ENCODE measurements at places on chromosomes 6 and 20.

DNA sequence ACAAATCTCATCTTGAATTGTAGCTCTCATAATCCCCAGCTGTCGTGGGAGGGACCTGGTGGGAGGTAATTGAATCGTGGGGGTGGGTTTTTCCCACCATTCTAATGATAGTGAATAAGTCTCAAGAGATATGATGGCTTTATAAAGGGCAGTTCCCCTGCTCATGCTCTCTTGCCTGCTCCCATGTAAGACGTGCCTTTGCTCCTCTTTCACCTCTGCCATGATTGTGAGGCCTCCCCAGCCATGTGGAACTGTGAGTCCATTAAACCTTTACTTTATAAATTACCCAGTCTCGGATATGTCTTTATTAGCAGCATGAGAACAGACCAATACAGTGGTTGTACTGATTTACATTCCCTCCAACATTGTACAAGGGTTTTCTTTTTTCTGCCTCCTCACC, 69.7 kb downstream of the SUN5 start:
- no peak overlapping the region for H3K4me3 ChIP-seq
- no peaks in the 10 kb centered on the region for H3K4me1 ChIP-seq
- no peaks in the 10 kb centered on the region for H3K36me3 ChIP-seq
- H3K27me3 ChIP-seq = no peaks in the 10 kb centered on the region

- peak overlapping the region; percentile 24 for H3K27ac ChIP-seq
- peaks cover 25% of the 10 kb centered on the region for H3K4me1 ChIP-seq
- H3K36me3 ChIP-seq = no peaks in the 10 kb centered on the region
- no peak overlapping the region for H3K4me3 ChIP-seq
- no peaks in the 10 kb centered on the region for H3K27me3 ChIP-seq
Measured at GRCh38 chr6:112503091-112503596, 156.0 kb downstream of the RFPL4B start.

DNA sequence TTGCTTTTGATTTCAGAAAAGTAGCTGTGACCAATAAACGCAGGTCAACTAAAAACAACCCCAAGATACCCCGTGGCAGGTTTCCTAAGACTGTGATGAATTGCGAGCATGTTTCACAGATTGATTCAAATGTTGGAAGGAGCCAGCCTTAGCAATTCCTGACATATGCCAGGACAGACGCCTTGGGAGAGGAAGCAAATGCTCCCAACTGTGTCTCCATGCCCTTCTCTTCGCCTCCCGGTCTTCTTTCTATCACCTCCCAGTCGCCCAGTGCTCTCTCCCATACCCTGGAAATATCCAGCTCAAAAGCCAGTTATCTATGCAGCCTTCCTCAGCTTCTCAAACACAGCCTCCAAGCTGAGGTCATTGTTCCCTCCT, 32.0 kb downstream of the KIAA0319 start:
- no peak overlapping the region for H3K4me3 ChIP-seq
- peak overlapping the region; percentile 85 for H3K27ac ChIP-seq
- H3K36me3 ChIP-seq = no peaks in the 10 kb centered on the region
- H3K4me1 ChIP-seq = peaks cover 16% of the 10 kb centered on the region
- no peaks in the 10 kb centered on the region for H3K27me3 ChIP-seq
- DNase-seq = no peak

GRCh38 chr20:59939052-59939878, 840 bp downstream of the PPP1R3D start:
- H3K27ac ChIP-seq = no peak overlapping the region

DNA sequence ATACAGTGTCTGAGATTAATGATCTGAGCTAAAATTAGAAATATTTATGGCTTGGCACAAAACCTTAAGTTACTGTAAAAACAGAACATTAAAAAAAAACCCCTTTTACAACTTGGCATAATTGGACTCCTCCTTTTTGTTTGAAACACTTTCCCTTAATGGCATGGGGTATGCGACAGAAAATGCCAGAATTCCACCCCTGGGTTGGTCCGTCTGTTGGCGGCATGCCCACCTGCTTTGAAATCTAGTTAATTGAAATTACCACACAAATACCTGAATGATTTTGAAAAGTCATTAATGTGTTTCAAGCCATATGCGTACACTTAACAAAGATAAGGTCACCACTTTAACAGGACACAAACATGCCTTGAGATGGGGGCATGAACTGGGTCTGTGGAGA, 175.1 kb upstream of the FOXQ1 start:
- peaks cover under 1% of the 10 kb centered on the region for H3K4me1 ChIP-seq
- no peak overlapping the region for H3K4me3 ChIP-seq
- H3K36me3 ChIP-seq = peaks cover 5% of the 10 kb centered on the region
- no peak overlapping the region for H3K27ac ChIP-seq
- H3K27me3 ChIP-seq = no peaks in the 10 kb centered on the region
- DNase-seq = no peak

All from WTC11 (cell line).